ENCODE measurements at places on chromosomes 5 and 9.

DNA sequence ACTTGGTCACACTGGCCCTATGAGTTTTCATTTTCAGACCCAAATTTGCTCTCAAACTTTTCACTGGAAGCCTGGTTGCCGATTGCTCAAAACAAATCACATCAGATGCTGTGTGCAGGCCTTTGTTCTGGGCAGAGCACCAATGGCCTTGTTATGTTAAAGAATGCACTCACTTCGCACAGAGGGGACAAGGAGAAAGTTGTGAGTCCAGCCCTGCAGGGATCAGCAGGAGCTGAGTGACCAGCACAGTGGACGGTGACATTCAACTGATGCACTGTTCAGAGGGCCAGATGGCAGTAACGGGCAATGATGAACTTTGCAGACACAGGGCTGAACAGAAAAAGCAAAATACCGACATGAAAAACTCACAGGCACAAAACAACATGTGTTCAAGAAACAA, 86.1 kb downstream of the BARX1 start:
- DNase-seq = no peak

DNA sequence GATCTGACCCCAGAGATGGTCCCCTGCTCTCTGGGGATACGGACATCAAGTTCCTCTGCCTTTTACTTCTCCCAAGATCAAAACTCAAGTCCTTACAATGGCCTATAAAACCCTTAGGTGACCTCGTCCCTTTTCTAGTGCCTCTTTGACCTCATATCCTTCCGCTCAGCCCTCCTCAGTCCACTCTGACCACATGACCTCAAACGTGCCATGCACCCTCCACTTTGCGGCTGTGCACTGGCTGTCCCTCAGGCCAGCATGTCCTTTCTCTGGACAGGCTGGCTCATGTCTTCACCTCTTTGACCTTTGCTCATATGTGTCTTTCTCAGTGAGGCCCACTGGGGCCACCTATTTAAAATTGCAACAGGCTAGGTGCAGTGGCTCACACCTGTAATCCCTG, 14.7 kb downstream of the TRMO start:
- no peak for DNase-seq

DNA sequence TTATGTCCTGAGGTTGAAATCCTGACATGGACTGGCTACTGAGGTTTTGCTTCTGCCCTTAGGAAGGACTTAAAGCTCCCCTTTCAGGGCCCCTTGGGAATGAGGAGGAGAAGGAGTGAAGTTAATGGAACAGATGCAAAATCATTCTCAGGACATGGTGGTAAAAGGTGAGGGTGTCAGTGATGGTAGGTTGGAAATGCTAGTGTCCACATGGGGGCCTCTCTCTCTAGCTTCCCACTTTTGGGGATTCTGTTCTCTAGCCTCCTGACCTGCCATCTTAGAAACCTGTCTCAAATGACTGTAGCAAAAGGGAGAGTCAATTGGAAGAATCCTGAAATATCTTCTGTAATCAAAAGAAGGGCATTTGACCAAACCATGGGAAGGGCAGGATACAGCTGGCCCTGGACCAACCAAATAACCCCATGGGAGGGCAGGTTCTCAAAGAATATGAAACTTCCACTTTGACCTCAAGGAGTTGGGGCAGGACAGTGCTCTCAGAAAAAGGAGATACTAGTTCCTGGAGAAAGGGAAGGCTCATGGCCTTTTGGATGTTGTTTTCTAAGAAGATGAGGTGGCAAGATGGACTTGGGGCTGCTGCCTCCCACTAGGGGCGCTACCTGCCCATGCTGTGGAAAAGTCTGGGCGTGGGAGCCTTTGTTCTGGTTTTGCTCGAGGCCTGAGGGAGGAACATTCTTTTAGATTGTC, 21.2 kb upstream of the MLANA start:
- DNase-seq = peak; percentile 14

GRCh38 chr9:129138144-129138462, 26.9 kb downstream of the PTPA start:
- DNase-seq = no peak

DNA sequence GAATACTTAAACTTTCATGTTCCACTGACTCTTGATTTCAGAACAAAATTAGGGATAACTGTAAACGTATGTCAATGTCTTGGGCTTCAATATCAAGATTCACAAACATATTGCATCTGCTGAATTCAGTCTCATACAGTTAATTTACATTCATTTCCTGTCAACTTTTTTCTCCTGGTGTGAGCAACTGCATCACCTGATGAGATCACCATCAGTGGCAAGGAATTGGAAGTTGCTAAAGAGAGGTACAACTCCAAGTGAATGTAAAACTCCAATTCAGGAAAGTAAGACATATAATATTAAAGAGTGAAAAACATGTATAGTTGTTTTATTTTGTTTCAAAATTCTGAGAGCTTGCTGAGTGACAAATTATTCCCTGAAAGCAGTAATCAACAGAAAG, 1336.2 kb upstream of the C9orf72 start:
- no peak for DNase-seq

GRCh38 chr9:109498195-109499092, at the start of gene PTPN3:
Gene PTPN3, minus strand, starts transcription at chr9:109498307. Its CDS starts 34,873 bp downstream, at chr9:109463434.
- peak; percentile 26 for DNase-seq

DNA sequence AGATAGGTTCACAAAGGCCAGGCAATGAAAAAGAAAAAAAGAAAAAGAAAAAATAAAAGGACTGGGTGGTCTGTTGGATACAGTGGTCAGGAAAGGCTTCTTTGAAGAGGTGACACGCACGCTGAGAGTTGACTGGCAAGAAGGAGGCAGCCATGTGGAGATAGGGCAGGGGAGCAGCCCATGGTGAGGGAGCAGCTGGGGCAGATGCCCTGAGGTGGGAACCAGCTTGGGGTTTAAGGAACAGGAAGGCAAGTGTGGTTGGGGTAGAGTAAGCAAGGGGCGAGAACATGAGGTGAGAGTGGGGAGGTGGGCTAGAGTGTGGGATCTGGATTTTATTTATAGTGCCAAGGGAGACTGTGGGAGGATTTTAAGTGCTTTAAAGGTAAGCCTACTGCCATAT, 6.8 kb downstream of the ENHO start:
- DNase-seq = no peak

- DNase-seq = no peak
Measured at GRCh38 chr5:172114875-172115422, 73.1 kb downstream of the STK10 start.

- DNase-seq = no peak
Measured at GRCh38 chr5:116763987-116764866, 189.6 kb upstream of the SEMA6A start.

DNA sequence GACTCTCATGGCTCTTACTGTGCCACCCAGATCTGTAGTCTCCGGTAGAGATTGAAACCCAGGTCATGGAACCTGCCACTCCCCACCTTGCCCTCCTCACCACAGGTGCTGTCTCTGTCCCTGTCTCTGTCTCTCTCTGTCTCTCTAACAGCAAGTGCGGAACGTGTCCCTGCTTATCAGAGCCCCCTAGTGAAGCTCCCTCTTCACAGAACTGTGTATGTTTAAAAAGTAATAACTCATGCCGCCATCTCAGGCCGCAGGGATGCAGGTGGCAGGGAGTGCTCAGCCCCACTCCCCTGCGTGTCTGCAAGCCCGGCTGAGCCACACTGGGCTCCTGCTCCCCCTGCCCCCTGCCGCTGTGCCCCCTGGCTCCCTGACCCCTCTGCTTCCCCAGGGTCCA, 43.8 kb downstream of the UNC5A start:
- DNase-seq = no peak

DNA sequence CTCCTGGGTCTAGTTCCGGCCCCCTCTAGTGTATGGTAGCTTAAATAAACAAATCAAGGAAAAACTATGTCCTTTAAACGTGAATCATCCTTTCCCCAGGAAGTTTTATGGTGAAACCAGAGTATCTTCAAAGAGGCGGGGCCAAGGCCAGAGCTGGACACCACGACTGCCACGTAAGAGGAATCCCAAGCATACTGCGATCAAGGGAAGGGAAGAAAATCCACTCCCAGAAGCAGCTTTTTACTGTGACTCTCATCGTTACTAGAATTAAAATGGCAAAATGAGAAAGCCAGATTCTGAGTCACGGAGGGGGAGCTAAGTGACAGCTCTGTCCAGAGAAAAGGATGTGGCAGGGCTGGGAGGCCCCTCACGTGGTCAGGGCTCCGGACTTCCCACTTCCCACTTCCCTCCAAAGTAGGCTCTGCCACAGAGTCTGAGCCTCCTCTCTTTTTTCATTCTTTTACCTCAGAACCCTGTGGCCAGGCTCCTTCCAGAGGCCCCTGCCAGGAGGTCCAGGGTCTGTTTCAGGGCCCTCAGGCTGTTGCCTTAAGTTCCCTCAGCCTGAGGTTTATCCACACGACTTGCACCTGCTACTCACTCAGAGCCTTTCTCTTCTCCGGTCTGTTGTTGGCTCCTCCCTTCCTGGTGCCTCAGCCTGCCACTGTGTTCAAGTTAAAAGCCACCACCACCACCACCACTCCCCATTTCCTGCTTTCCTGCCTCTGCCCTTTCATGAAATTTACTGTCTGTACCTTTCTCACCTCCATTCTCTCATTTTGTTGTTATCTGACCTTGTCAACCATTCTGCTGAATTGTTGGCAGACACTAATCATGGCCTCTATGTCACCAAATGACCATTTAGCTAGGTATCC, 1.4 kb upstream of the GLRX start:
- peak; percentile 83 for DNase-seq

DNA sequence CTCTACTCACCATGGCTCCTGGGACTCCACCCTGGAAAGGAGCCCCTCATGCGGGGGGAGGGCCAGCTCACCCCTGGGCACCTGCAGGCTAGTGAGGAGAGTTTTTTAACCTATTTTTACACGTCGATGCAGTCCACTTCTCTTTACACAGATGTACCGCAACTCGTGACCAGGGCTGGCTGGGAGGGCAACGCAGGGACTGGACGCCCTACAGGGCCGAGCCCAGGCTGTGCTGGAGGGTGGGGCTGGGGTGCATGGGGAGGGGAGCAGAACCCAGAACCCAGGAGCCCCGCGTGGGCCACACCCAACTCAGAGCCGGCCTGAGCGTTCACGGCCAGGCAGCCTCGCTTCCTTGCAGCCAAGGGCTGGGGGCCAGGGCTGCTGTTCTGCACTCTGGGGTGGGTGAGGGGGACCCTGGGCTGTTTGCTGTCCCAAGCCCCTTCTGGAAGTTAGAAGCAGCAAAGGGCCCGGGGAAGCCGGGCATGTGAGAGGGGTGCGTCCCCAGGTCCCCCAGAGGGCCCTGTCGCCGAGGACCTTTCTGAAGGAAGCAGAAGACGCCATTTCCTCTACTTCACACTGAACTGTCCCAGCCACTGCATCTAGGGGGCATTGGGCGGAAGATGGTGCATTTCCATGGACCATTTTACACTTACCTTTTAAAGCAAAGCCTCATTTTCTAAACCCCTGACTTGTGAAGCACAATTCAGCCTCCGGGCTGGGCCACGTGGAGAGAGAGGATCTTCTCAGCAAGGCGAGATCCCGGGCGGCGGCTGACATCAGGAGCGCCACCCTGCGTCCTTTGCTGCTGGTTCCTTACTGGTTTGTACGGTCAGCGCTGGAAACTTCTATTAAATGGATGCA, 90.5 kb downstream of the KCNT1 start:
- no peak for DNase-seq

All from hepatic stellate cell (primary cell).